ENCODE measurements at places on chromosomes 3 and 15.

GRCh38 chr15:83320844-83321243 is 36.4 kb upstream of the BNC1 start:
- no peak for DNase-seq

- peak; percentile 20 for DNase-seq
Observed at GRCh38 chr3:57556459-57557084, 498 bp downstream of the PDE12 start.

DNA sequence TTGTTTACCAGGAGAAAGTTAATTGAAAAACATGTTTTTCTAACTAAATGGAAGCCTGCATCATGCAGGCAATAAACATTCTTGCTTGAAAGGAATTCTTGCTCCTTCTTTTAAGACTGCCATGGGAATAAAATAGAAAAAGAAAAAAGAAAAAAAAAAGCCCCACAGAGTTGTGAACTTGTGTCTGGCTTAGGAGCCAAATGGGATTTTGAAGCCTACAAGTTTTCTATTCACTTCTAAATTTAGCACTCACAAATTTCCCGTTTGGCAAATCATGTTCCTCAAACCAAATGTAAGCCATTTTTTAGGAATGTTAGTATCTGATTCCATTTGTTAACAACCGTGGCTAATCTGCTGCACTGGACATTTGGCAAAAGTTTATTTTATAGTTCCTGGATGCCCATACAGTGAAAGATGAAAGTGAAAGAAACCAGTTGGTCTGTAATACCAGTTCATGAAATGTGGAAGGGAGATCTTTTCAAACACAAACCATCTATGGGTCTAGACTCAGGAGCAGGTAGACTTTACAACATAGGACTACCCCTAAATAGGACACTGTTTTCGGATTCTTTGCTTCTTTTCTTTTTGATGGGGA is 133.8 kb upstream of the GMNC start:
- no peak for DNase-seq

DNA sequence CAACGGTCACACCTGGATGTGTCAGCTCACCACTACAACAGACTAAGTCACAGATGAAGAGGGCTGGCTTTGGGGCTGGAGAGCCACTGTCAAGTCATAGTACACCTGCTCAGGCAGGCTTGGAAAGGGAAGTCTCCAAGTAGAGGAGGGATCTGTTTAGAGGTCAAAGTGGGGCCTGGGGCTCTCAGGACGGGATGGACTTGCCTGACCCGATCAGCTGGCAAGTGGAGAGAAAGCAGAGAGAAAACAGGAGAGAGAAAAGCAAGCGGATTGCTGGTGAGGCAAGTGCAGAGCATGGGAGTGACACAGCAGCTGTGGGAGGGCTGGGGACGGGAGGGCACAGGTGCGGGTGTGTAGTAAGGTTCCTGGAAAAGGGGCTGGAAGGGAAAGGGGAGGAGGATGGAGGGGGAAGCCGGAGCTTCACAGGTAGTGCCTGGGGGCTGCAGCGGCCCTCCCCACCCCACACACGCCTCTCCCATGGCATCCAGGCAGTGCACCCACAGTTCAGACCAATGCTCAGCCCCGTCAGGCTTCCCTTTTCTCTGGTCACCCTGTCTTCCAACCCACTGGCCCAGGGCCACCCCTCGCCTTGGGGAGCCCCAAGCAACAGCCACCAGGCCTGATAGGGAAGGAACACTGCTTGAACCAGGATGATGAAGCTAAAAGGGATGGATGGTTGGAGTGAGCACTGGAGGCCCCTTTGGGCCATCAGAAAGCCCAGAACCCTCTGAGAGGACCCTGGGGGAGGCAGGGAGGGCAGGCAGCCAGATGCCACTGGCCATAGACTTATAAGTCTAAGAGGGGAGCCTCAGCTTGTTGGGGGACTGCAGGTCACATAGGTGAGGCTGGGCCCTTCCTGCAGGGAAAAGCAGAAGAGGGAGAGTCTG is 8.5 kb downstream of the RPS17 start:
- no peak for DNase-seq

- DNase-seq: no peak
Observed at GRCh38 chr3:13307041-13307440, 113.1 kb downstream of the NUP210 start.

DNA sequence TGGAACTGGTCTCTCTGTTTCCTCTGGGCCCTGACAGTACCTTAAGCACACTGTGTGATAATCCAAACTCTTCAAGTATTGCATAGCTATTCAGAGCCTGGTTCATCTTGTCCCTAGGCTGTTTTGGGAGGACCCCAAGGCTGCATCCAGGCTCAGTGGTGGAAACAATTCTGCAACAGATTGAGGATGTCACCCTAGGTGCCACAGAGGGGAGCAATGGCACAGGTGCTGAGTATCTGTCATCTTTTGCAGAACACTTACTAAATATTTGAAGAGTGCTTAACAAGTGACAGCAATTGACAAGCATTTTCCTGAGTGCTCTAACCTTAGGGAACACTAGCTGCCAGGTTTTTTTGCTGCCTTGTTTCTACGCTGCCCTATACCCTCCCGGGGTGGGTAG is 27.8 kb downstream of the STARD5 start:
- DNase-seq: no peak

Data from T-helper 2 cell (primary cell).